NCI-H524 (cell line): ENCODE measurements at places on chromosomes 7 and 10.
A peak's percentile ranks its signal among the peaks of the same experiment; 100 is the strongest.

DNA sequence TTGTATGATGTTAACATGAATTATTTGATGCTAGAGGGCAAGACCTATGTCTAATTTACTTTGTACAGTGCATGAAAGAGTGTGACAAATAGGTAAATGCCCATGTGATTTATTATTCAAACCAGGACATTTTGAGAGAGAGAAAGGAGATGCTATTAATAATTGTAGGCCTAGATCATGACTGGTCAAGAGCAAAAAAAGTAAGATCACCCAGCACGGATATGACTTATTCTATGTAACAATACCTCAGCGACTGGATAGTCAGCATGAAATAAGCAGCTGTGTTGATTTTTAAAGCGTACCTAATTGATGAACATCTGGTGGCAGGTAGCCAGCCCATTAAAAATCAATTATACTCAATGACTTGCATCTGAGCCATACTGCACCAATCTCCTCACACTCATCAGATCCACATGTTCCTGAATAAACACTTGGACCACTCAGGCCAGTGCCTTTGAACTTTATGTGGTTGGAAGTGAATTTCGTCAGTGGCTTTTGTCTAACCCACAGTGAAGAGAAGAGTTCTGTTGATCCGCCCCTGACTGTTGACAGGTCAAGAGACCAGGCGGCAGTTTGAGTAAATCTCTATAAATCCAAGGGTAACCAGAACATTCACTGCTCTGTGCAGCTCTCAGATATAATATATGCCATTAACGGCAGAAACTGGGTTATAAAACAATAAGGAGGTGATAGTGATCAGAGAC is 435.3 kb downstream of the MDFIC start:
- DNase-seq = no peak

- peak; percentile 43 for DNase-seq
These were observed 117.9 kb downstream of the NPY start for GRCh38 chr7:24401628-24402593.

DNA sequence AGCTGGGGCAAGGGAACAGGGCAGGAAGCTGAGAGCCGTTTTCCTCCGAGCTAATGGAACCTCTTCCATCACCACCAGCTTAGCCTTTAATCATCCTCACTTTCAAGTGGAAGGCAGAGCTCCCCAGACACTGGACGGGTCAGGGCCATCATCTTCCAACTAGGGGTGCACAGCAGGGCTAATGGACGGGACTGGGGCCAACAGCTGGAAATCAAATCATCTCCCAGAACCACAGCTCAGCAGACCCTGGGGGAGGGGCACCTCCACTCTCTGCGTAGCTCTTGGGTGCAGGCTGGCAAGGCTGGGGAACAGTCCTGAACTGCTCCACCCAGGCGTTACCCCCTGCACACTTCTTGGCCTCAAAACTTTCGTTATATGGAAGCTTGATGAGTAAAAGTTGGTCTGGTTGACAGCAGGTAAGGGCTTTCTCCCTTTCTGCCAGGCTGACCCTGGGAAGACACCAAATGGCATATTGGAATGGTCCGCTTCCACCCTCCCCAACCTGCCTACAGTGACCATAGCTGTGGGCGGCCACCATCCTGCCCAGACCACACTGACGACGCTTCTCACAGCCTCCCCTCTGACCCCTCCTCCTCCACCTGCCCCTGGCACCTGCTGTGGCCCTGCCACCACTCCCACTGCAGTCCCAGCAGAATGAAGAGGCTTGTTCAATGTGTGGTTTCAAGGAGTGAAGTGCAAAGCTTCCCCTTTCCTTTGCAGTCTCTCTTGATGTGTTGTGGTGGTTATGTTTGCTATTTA is 51.7 kb upstream of the RET start:
- no peak for DNase-seq

DNA sequence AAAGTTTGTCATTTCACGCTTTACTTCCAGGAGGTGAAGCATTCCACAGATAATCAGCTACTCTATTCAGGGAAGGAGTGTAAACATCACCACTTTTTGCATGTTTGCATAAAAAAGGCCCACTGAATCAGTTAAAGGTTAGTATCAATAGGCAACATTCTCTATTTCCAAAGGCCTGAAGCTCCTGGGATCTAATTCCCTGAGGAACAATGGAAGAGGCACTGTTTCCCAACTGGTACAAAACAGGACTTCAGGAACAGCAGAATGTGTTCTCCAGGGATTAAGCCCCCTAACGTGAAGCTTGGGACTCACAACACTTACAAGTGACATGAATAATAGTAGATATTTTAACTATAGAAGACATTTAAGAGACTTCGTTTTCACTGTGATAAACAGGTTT is 6.1 kb downstream of the LRRN3 start:
- peak; percentile 11 for DNase-seq

GRCh38 chr10:94178475-94179253 is 184.1 kb downstream of the NOC3L start:
- DNase-seq = peak; percentile 26

DNA sequence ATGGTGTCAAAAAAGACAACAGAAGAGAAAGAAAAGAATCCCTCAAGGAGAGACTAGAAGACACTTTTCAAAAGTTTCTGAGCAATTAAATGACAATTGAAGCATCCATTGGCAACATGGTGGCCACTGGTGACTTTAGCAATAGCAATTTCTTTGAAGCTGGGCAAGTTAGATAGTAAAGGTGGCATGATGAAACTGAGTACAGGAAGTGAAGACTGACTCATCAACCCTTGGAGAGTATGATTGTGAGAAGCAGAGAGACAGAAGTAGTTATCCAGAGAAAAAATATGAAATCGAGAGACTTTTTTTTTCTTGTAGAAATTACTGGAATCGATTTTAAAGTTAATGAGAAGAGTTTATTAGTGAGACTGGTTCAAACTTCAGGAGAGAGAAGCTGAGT is 52.5 kb downstream of the DGKB start:
- no peak for DNase-seq

DNA sequence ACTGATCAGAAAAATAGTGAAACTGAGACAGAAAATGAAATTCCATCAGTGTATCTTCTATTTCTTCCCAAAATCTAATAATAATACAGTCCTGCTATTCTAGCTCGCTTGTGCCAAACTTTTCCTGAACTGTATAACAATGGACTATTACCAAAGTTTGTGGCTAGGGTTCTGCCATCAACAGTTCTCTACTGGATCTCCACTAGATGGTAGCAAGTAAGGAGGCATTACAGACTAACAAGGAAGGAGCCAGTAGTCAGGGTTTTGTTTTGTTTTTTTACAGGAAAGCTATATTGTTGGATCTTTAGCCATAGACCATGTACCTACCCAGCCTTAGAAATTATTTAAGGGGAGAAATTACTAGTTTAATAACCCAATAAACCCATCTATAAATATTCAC is 10.8 kb downstream of the MTERF1 start:
- no peak for DNase-seq

GRCh38 chr10:110750931-110751330 is 106.8 kb downstream of the RBM20 start:
- no peak for DNase-seq

GRCh38 chr7:21368317-21368716 is 59.6 kb upstream of the SP4 start:
- peak; percentile 33 for DNase-seq

DNA sequence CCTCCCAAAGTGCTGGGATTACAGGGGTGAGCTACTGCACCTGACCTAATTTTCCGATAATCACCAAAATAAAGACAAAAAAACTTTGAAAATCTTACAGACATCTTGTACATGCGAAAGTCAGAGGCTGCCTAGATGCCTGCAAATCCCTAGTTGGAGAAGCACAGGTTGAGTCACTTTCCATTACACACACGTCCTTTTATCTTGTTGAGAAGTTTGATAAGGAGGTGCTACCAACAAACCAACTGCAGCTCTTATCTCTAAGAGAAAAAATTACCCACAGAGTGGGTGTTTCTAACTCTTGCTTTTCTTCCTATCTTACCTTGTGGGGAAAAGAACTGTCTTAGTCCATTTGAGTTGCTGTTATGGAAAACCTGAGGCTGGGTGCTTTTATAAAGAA is 589.8 kb downstream of the GALNT17 start:
- DNase-seq = no peak
